ENCODE measurements at places on chromosomes 3 and 15. TPM values are rescaled to one million over a fixed set of nuclear protein-coding genes. Genes with fewer than 3 reads are reported as not detected.

DNA sequence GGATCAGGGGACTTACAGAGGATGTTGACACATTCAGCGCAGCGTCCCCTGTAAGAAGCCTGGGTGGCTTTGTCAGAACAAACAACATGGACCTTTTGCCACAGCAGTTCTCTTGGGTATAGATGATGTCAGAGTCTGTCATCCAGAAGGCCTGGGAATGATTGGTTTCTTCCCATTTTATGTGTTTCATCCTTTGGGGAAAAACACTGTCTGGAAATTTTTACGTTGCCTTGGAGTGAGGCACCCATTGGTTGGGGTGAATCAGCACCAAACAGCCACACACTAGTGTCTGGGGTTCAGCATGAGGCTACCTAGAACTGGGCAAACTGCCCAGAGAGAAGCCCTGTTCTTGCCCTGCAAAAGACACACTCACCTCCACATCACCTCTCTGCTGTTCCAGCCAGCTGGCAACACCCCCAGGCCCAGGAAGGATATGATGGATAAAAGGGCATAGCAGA lies 123.0 kb downstream of the FAM43A start:
- H3K27ac ChIP-seq, result peak overlapping the region; percentile 14
- H3K27me3 ChIP-seq, result no peaks in the 10 kb centered on the region
- DNase-seq, result peak; percentile 72
- H3K36me3 ChIP-seq, result no peaks in the 10 kb centered on the region

DNA sequence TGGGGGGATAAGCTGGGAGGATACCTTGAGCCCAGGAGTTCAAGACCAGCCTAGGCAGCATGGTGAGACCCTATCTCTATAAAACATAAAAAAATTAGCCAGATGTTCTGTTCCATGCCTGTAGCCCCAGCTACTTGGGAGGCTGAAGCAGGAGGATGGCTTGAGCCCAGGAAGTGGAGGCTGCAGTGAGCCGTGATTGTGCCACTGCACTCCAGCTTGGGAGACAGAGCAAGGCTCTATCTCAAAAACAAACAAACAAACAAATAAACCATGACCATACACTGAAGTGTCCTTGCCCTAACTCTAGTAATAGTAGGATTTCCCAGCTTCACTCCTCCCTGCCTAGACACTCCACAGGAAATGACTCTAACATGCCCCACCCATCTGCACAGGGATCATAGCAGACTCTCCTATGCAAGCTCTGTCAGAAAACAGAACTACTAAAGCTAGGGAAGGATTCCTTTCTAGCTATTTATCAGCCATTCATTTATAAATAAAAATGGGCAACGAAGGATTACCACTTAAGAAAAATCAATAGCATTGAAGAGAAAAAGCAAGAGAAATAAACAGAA lies 4.6 kb downstream of the ERICH6 start:
- H3K27ac ChIP-seq, result no peak overlapping the region
- no peaks in the 10 kb centered on the region for H3K27me3 ChIP-seq
- no peak overlapping the region for H3K4me3 ChIP-seq
- DNase-seq, result peak; percentile 52
- peaks cover 12% of the 10 kb centered on the region for H3K4me1 ChIP-seq
- no peaks in the 10 kb centered on the region for H3K36me3 ChIP-seq

NXPE3 gene
- 11.6 TPM for total RNA-seq

IGF2BP2 gene
- total RNA-seq, result 105 TPM
